MCF 10A (cell line): ENCODE measurements at places on chromosomes 2 and 18.

DNA sequence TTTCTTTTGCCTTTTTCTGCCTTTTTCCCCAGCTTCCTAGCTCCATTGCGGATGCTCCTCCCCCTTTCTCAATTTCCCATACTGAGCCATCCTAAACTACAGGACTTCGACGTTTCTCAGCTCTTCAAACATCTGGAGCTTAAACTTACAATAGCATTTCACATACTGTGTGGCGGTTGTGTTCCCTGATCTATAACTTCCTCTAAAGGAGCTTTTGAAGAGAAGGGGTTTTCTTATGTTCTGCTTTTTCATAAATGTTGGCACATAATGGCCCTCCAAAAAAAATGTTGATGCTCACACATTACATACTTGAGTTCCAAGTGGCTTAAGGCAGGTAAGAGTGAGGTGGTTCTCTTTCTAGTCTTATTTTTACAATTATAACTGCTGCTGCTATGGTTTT, 87.4 kb downstream of the RNF144A start:
- no peak for DNase-seq

GRCh38 chr18:77108001-77108692, 24.4 kb downstream of the MBP start:
- no peak for DNase-seq

DNA sequence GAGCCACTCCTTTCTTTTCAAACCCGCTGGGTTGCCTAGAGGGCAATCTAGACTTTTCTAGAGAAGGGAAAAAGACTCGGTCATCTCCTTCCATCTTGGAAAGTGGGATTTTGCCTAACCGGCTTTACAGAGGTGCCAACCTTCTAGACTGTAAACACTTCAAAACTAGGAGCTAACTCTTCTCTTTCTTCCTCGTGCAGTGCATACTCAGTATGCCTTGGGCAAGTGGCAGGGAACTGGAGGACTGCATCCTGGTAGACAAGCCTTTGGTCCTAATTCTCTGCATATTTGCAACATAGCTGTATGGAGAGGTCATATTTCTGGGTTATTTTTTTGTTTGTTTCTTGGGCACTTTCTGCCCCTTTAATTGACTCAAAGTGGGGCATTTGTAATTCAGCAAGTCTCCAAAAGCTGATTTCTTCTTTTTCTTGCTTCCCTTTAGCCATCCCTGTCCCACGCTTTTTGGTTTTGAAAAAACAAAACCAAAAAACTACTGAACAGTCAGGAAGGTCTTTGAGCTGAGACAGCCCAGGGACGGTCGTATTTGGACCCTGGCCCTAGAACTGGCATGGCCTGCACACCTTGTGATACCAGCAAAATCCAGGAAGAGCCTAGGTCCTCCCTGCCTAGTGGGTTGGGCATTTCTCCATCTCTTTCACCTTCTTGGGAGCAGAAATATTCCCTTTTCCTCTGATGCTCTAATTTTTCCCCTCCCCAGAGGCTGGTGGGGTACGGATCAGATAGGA, 5.8 kb upstream of the GATA6 start:
- DNase-seq = no peak

- no peak for DNase-seq
Measured at GRCh38 chr2:178550352-178550751, 70.1 kb downstream of the PLEKHA3 start.

GRCh38 chr2:241037498-241037897, 39.1 kb downstream of the SNED1 start:
- DNase-seq = no peak

DNA sequence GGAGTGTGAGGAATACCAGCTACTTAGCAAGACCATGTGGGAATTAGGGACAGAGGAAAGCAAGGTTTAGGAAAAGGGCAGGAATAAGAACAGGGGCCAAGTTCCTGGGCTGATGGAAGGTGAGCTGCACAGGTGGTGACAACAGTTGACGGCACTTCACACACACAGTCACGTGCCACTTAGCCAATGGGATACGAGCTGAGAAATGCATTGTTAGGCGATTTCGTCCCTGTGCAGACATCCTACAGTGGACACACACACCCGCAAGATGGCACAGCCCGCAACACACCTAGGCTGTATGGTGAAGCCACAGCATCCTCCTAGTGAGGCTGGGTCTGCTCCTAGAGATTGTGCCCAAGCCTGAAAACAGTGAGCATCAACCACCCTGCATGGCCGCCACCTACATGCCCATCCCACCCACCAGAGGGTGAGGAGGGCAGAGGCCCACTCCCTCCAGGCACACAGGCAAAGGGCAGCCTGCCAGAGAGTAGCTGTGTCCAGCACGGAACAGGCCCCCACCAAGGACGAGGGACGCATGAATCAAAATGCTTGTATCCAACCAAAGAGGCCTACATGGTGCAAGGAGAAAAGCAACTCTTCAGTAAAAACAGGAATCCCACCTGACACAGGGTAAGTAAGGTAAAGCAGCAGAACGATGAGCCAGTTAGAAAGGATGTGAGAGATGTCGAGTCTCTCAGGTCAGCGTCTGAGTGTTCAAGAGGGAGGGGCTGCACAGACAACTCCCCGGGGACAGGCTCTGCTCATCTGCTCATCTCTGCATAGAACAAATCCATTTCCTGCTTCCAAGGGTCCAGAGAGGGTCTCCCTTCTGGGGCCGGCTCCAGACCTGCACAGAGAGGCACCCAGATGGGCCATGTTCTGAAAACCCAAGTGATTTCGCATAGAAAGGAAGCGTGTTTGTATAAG, 51.3 kb downstream of the ZNF516 start:
- DNase-seq = no peak

GRCh38 chr2:15749460-15750432, 158.1 kb downstream of the DDX1 start:
- DNase-seq = no peak

DNA sequence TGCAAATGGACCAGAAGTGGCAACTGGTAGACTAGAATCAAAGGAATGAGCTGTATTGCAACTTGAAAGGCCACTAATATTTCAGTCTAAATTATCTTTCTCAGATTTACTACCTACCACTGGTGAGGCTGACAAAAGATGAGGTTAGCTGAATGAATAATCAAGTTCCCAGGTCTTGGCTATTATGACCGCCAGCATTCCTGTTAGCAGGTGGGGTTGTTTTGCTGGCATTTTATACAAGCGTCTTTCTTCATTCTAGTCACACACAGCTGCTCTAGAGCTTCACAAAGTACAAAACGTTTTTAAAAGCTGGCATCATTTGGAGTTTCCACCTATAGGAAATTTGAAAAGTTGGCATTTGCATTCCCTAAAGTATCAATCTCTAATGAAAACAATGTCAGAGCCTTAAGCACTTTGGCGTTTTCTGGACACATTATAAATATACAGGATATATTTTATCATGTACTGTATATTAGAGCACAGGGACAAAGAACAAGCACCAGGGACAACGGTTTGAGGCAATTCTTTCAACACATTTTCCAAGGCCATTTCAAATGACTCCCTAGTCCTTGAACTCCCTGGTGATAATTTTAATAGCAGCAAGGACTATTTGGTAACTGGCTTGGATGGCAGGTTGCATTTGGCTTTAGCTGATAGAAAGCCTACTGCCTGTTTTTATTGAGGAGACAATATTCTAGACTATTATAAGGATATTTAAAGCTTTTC, 410.2 kb upstream of the CHST9 start:
- no peak for DNase-seq

- peak; percentile 82 for DNase-seq
Measured at GRCh38 chr18:49447810-49448745, 12.4 kb downstream of the DYM start.

DNA sequence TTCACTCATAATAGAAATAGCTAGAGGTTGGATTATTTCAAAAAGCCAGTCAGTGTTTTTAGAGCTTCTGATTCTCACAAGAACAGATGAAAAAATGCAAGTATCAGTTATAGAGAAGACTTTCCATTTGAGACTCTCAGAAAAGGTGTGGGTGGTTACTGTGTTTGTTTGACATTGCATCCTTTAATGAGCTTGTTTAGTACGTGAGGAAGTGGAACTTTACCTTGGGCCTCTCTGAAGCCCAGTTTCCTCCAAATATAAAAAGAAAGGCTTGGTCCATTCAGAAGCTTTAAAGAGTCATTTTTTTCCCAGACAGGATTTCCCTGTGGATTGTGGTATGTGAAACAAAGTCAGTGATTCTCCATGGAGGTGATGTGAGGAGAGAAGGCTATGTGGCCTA, 89.9 kb upstream of the RANBP2 start:
- no peak for DNase-seq

DNA sequence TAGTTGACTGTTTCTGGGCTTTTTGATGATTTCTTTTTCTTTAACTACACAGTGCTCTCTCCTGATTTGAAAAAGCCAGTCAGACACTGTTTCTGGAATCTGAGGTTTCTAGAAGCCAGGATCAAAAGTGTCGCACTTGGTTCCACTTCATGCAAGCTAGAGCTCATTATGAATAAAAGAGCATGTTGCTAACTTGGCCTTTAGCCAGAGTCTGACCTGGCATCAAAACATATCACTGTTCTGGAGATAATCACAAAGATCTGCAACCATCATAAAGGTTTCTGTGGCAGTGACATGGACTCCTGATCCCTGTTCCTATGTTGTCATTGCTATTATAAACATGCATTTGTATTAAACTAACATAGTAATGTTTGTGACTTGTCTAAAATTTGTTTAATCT, 76.1 kb upstream of the MAPRE2 start:
- DNase-seq = no peak

- DNase-seq = peak; percentile 79
Measured at GRCh38 chr2:7825591-7826312, 856.1 kb upstream of the ID2 start.

- no peak for DNase-seq
Measured at GRCh38 chr2:123165616-123166015, 859.5 kb upstream of the CNTNAP5 start.

GRCh38 chr18:55541571-55541970, 46.4 kb downstream of the TCF4 start:
- DNase-seq = no peak

- DNase-seq = no peak
Measured at GRCh38 chr18:64097497-64097896, 51.4 kb downstream of the LINC00305 start.
